ENCODE measurements at places on chromosomes 5 and 9. TPM values are rescaled to one million over a fixed set of nuclear protein-coding genes. Genes with fewer than 3 reads are reported as not detected.

Gene HMCN2
- total RNA-seq, result under 0.01 TPM

Gene PCDHB9
- 0.10 TPM for total RNA-seq

Gene SVEP1
- total RNA-seq, result 17.2 TPM

Gene RELL2
- 5.2 TPM for total RNA-seq

Gene SLC34A3
- not detected for total RNA-seq

Gene TRAF1
- 3.4 TPM for total RNA-seq

Gene PCDHGA8
- total RNA-seq, result 1.6 TPM

Gene ABCA1
- 20.8 TPM for total RNA-seq

Gene CDO1
- total RNA-seq, result 2.6 TPM

Gene GRM6
- total RNA-seq, result not detected

Gene TRAF2
- total RNA-seq, result 10.1 TPM

Gene CDH18
- total RNA-seq, result 22.2 TPM

Gene FIBCD1
- total RNA-seq, result 15.6 TPM

DNA sequence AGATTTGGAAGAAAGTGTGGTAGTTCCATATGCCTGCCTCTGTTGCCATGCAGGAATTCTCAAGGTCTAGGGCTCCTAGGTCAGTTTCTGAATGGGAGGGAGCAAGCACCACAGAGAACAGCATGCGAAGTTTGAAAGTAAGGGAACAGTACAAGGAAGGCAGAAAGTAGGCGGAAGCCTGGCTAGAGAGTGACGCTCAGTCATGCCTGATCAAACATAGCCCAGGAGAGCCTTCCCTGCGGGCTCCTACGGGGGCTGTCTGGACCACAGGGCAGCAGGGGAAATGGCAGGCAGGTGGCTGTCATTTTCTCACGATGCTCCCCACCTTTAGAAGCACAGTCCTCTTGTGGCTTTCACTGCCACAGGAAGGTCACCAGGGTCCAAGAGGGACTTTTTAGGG, 12.8 kb upstream of the STC2 start:
- DNase-seq, result no peak

GRCh38 chr5:138775034-138775433, 21.8 kb downstream of the CTNNA1 start:
- no peak for DNase-seq

DNA sequence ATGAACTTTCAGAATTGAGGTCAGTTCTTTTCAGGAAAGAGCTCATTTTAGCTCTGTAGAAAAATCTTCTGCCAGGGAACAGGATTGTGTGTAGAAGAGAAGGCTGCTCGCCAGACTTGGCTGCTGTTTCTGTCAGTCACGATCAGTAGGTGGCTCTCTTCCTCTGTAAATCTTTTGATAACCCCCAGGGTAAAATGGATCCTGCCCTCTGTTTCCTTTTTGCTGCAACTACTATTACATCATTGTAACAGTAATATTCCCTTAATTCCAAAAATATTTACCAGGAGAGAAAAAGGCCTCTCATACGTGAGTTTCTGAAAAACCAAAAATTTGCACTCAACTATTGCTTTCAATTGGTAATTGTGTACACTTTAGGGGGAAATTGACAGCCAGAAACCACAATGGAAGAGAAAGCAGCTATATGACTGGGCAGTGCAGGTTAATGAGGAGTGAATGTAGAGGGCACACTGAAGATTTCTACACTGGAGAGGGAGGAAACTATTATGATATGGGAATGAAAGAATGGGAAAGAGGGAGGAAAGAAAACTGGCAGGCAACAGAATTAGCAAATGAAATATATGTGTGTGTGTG, 12.3 kb downstream of the IFNA21 start:
- peak; percentile 39 for DNase-seq

DNA sequence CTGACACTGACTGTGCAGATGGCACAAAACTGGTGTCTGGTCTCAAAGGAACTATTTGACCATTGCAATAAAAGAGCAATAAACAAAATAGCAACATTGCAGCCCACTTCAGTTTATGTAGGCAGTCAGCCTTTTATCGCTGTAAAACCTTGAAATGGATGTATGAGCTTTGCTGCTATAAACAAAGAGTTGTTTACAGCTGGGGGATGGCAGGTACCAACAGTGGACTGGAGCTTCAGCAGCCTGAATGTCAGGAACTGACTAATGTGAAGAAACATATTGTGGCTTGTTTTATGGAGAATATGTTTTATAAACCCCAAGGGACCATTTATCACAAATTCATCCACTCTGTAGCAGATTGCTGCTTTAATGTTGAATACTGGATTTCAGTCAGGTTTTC, 78.0 kb downstream of the PTPRD start:
- no peak for DNase-seq

GRCh38 chr5:178404987-178405386, 172.4 kb upstream of the PHYKPL start:
- no peak for DNase-seq

- no peak for DNase-seq
These were observed 98.9 kb upstream of the FCN2 start for GRCh38 chr9:134781591-134782302.

DNA sequence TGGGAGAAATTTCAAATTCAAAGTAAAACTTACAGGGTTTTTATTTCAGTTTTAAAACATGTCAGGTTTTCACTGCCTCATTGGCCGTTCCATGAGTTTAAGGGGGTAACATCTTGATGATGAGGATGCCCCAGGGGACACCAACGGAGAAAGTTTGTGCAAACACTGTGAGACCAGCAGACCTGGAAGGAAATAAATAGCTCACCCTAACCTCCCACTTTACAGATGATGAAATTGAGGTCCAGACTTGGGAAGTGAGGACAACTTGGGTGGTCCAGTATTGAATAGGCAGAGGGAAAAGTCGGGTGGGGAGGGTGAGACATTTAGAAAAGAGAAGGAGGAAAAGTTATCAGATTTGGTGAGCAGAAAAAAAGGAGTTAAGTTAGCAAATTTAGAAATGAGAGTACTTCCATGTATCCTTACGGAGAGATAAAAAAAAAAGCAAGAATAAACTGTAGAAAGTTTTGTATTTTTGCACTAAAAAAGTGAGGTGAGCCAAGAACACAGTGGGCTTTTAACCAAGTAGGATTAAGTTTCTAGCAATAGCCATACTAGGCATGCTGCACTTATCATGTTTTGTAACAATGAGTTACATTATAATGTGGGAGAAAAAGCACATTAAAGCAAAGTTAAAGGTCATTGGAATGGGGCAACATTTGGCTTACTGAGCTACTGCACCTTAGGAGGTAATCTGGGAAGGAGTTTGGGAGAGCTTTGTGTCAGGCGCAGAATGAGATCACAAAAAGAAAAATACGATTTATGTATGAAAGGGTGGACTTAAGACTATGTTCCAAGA, 125.1 kb downstream of the GAS1 start:
- DNase-seq, result no peak

DNA sequence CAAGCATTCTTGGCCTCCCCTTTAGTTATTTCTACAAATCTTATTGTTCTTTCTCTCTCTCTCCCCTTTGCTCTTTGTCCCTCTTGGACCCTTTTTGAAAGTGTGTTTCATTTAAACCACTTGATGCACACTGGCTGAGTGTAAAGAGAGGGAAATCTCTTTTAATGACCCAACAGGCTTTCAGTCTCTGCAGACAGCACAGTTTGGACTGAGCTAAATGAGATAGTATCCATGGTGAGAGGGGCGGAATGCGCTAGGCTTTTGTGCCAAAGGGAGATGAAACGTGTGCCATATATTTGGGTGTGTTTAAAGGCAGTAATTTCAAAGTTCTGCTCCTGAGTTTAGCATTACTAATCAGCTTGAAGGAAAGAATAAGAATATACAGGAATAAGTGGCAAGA, 184.9 kb downstream of the PCSK1 start:
- no peak for DNase-seq

- DNase-seq, result no peak
These were observed 52.2 kb downstream of the EXOSC2 start for GRCh38 chr9:130745829-130746228.

- no peak for DNase-seq
These were observed 16.0 kb upstream of the SLC22A5 start for GRCh38 chr5:132353486-132353995.

DNA sequence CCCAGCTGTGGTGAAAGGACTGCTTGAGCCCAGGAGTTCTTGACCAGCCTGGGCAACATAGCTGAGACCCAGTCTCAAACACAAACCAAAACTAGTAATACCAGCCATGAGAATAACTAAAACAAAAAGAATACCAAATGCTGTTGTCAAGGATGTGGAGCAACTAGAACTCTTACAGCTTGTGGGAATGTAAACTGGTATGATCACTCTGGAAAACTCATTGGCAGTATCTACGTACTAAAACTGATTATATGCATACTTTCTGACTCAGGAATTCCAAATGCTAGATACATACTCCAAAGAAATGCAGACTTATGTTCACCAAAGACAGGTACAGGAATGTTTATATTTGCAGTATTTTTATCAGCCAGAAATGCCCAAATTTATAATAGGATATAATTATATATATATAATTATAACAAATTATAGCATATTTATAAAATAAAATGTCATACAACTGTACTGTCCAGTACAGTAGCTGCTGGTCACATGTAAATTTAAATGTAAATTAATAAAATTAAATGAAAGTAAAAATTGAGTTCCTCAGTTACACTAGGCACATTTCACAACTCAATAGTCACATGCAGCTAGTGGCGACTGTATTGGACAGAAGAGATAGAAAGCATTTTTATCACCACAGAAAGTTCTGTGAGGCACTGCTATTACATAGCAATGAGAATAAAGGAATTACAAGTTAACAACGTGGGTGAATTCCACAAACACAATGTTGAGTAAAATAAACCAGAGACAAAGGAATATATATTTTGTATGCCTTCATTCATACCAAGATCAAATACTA, 118.5 kb downstream of the GNAQ start:
- no peak for DNase-seq

GRCh38 chr9:109121232-109121796, 1.6 kb upstream of the TMEM245 start:
- no peak for DNase-seq

Data from RPMI7951 (cell line).